ENCODE measurements at places on chromosomes 7 and 10. TPM values are rescaled to one million over a fixed set of nuclear protein-coding genes. Genes with fewer than 3 reads are reported as not detected.

GRCh38 chr10:80443531-80443974, 10.6 kb upstream of the TSPAN14 start:
- no peaks in the 10 kb centered on the region for H3K4me1 ChIP-seq
- H3K36me3 ChIP-seq, result no peaks in the 10 kb centered on the region
- H3K4me3 ChIP-seq, result no peak overlapping the region
- no peak overlapping the region for H3K27ac ChIP-seq

Gene CCDC7
- 25.6 TPM for total RNA-seq

Gene TMEM26
- 6.5 TPM for total RNA-seq

Gene CYP3A7
- total RNA-seq, result not detected

GRCh38 chr7:130350945-130351790, 6.6 kb downstream of the CPA5 start:
- no peak overlapping the region for H3K27ac ChIP-seq
- H3K27me3 ChIP-seq, result no peaks in the 10 kb centered on the region
- peaks cover 18% of the 10 kb centered on the region for H3K4me1 ChIP-seq
- no peak overlapping the region for H3K4me3 ChIP-seq
- no peaks in the 10 kb centered on the region for H3K36me3 ChIP-seq
- DNase-seq, result peak; percentile 41

- H3K4me1 ChIP-seq, result no peaks in the 10 kb centered on the region
- no peak overlapping the region for H3K4me3 ChIP-seq
- DNase-seq, result no peak
- no peaks in the 10 kb centered on the region for H3K36me3 ChIP-seq
- H3K27me3 ChIP-seq, result peaks cover 53% of the 10 kb centered on the region
Measured at GRCh38 chr7:85191383-85191782, 4.5 kb upstream of the SEMA3D start.

- H3K27ac ChIP-seq, result no peak overlapping the region
- peaks cover 47% of the 10 kb centered on the region for H3K27me3 ChIP-seq
- DNase-seq, result peak; percentile 55
- peak overlapping the region; percentile 67 for H3K4me3 ChIP-seq
Measured at GRCh38 chr7:85185424-85186082, 1.3 kb downstream of the SEMA3D start.

Gene PON1
- total RNA-seq, result not detected

DNA sequence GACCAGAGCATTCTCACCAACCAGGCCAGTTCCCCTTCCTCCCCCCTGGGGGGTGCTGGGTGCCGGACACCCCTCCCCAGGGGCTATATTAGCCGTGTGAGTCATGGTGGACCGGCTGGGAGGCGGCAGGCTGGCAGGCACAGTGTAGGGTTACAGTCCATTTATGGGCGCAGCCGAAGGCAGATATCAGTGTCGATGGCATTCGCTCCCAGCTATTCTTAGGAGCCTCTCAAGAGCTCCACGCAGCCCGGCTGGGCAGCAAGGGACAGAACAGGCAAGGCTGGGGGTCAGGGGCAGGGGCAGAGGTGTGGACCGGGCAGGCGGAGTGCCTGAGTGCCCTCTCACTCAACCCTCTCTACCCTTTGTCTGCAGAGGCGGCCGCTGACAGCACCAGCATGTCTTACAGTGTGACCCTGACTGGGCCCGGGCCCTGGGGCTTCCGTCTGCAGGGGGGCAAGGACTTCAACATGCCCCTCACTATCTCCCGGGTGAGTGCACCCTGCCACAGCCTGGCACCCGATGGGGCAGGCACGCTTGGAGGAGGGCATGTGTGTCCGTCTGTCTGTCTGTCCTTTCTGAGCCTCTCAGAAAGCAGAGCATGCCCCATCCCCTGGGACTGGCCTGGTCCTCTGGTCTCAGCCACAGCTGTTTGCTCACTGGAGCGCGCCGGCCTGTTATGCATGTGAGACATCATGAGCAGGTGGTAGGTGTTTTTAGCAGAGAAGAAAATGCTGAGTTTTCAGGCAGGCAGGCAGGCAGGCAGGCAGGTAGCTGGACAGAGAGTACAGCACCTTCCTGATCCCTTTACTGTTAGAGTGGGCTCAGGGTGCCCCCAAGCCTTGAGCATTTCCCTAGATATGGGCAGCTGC, at the start of gene LDB3:
Gene LDB3 (plus strand): TSS at position 215 of the 869 bp plus-strand sequence. CDS start 181 bp downstream, at position 396.
- H3K4me1 ChIP-seq, result peaks cover 18% of the 10 kb centered on the region
- H3K27ac ChIP-seq, result no peak within 1 kb of the TSS
- H3K36me3 ChIP-seq, result no peaks in the 10 kb centered on the region
- no peaks in the 10 kb centered on the region for H3K27me3 ChIP-seq
- DNase-seq, result peak; percentile 99

GRCh38 chr7:106802589-106802988, 62.5 kb upstream of the PIK3CG start:
- no peaks in the 10 kb centered on the region for H3K36me3 ChIP-seq
- H3K4me1 ChIP-seq, result no peaks in the 10 kb centered on the region
- H3K4me3 ChIP-seq, result no peak overlapping the region
- DNase-seq, result no peak
- H3K27ac ChIP-seq, result no peak overlapping the region

Gene GLI3
- total RNA-seq, result 11.9 TPM

DNA sequence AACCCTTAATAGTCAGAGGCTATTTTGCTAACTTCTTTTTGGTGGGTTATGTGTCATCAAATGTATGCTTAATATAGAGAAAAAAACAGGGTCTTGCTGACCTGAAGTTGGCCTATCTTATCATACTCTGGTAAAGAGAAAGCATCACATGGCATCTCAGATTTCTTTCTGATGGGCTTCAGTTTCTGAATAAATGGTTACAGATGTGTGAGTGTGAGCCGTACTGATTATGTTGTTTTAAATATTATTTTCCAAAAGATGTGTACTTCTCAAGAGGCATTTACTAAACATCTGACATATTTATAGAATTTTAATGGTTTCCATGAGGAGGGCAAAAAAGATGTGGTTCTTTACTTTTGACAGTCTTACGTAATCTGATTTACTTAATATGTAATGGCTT, 28.4 kb downstream of the BBS9 start:
- no peaks in the 10 kb centered on the region for H3K36me3 ChIP-seq
- no peak overlapping the region for H3K27ac ChIP-seq
- H3K4me1 ChIP-seq, result peaks cover 37% of the 10 kb centered on the region
- no peaks in the 10 kb centered on the region for H3K27me3 ChIP-seq
- DNase-seq, result no peak

- H3K4me1 ChIP-seq, result no peaks in the 10 kb centered on the region
- H3K4me3 ChIP-seq, result no peak overlapping the region
- H3K27me3 ChIP-seq, result no peaks in the 10 kb centered on the region
- DNase-seq, result no peak
- no peaks in the 10 kb centered on the region for H3K36me3 ChIP-seq
Measured at GRCh38 chr7:69129524-69129923, 468.8 kb upstream of the AUTS2 start.

DNA sequence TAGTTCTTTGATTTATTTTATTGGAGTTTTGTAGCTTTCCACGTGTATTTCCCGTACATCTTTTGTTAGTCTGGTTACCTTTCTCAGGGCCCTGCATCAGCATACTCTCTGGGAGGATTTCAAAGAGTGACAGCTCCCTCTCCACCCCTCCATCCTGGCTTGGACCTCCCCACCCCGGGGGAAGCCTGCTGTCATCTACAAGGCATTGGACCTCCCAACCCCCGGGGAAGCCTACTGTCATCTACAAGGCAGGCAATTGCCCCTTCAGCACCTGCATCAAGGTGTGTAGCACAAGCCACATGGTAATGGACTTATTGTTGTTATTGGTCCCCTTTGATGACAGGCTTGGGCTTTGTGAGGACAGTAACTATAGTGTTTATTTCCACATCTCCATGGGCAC, 390.1 kb downstream of the TCERG1L start:
- H3K4me1 ChIP-seq, result no peaks in the 10 kb centered on the region
- H3K27me3 ChIP-seq, result no peaks in the 10 kb centered on the region
- no peak overlapping the region for H3K27ac ChIP-seq
- no peaks in the 10 kb centered on the region for H3K36me3 ChIP-seq
- H3K4me3 ChIP-seq, result no peak overlapping the region
- DNase-seq, result no peak

- H3K27ac ChIP-seq, result no peak overlapping the region
- no peaks in the 10 kb centered on the region for H3K4me1 ChIP-seq
- DNase-seq, result no peak
- H3K27me3 ChIP-seq, result no peaks in the 10 kb centered on the region
- H3K4me3 ChIP-seq, result no peak overlapping the region
Measured at GRCh38 chr7:64993901-64994300, 3.1 kb upstream of the ZNF117 start.

DNA sequence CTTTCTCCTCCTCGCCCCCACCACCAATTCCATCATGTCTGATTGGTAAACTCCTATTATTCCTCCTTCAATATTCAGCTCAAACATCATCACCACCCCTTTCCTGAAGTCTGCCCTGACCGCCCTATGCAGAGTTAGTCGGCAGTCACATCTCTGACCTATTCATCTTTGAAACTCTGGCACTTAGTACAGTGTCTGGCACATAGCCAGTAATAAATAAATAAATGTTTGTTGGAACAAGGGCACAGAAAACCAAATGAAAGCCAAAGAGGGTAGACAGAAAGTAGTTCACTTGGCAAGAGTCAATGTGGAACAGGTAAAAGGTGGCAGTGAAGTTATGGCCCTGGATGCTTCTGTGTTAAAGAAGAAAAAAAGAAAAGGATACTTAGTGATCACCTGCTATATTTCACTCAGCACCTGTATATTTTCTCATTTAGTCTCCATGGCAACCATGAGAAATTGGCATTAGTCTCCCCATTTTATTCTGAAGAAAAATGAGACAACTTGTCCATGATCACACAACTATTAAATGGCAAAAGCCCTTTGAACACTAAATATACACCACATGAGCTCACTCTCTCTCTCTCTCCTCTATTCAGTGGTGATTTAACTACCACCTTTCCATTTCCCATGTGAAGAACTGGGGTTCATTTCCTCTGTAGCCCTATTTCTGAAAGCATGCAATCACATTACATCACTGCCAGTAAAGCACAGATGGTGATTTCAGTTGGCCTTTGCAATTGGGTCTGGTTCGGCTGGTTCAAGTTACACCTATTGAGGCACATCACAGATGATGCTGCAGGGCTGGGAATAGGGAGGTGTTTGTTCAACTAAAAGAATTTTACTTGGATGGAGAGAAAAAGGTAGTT, 25.3 kb downstream of the CHCHD3 start:
- no peak overlapping the region for H3K27ac ChIP-seq
- peaks cover 30% of the 10 kb centered on the region for H3K4me1 ChIP-seq
- no peaks in the 10 kb centered on the region for H3K27me3 ChIP-seq
- DNase-seq, result no peak
- H3K36me3 ChIP-seq, result no peaks in the 10 kb centered on the region
- no peak overlapping the region for H3K4me3 ChIP-seq

Gene OR2F2
- total RNA-seq, result not detected

DNA sequence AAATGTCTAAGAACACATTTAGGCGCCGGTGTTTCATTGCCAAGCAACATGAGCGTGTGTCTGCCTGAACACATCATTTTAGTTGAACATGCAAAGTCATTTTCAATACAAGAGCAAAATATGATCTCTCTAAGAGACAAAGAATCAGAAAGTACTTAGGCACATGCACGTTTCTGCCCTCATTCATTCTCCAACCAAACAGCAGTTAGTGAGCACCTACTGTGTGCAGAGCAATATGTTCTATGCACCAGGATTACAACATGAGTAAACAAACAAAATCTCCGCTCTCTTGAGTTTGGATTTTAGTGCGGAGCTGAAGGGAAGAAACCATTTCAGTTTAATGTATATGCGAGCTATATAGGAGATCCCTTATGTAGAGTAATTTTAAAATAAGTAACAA, 71.6 kb upstream of the KLF6 start:
- no peaks in the 10 kb centered on the region for H3K27me3 ChIP-seq
- peaks cover 27% of the 10 kb centered on the region for H3K4me1 ChIP-seq
- no peak for DNase-seq
- H3K4me3 ChIP-seq, result no peak overlapping the region
- no peak overlapping the region for H3K27ac ChIP-seq

- peaks cover 6% of the 10 kb centered on the region for H3K27me3 ChIP-seq
- peak; percentile 44 for DNase-seq
- no peaks in the 10 kb centered on the region for H3K36me3 ChIP-seq
- no peaks in the 10 kb centered on the region for H3K4me1 ChIP-seq
Measured at GRCh38 chr10:130040817-130041330, 69.8 kb downstream of the C10orf143 start.

Gene CTAGE4
- total RNA-seq, result 0.36 TPM

Gene ACTL6B
- not detected for total RNA-seq

Gene GIMAP7
- not detected for total RNA-seq

GRCh38 chr10:69636626-69637605, 6.9 kb downstream of the FAM241B start:
- no peaks in the 10 kb centered on the region for H3K36me3 ChIP-seq
- H3K27ac ChIP-seq, result no peak overlapping the region
- H3K4me3 ChIP-seq, result no peak overlapping the region
- peaks cover 5% of the 10 kb centered on the region for H3K27me3 ChIP-seq
- H3K4me1 ChIP-seq, result no peaks in the 10 kb centered on the region
- peak; percentile 89 for DNase-seq

- peak overlapping the region; percentile 84 for H3K27ac ChIP-seq
- no peaks in the 10 kb centered on the region for H3K36me3 ChIP-seq
- no peak overlapping the region for H3K4me3 ChIP-seq
Measured at GRCh38 chr10:127154831-127155620, 41.4 kb downstream of the INSYN2A start.

GRCh38 chr7:45689797-45690761, 115.9 kb downstream of the ADCY1 start:
- H3K4me1 ChIP-seq, result peaks cover 14% of the 10 kb centered on the region
- H3K36me3 ChIP-seq, result no peaks in the 10 kb centered on the region
- peak overlapping the region; percentile 69 for H3K27ac ChIP-seq
- H3K27me3 ChIP-seq, result no peaks in the 10 kb centered on the region
- H3K4me3 ChIP-seq, result no peak overlapping the region

DNA sequence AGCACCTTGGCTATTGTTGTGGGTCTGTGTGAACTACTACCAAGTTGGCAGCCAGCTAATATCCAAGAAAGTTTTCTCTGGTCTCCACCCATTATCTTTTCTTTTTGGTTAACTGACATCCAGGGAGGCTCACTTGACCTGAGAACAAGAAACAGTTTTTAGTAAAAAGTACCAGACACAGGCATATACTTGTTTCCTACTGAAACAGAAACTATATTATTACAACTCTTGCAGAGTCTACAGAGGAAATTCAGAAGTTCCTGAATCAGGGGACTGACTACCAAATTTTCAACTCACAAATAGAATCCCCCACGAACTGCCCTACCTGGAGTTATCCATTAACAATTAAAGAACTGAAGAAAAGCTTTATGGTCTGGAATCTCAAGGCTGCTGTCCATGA, 168.9 kb downstream of the KCND2 start:
- no peak for DNase-seq
- no peaks in the 10 kb centered on the region for H3K36me3 ChIP-seq
- no peaks in the 10 kb centered on the region for H3K27me3 ChIP-seq
- no peak overlapping the region for H3K4me3 ChIP-seq

- peaks cover 18% of the 10 kb centered on the region for H3K4me1 ChIP-seq
- H3K27me3 ChIP-seq, result no peaks in the 10 kb centered on the region
- H3K27ac ChIP-seq, result peak overlapping the region; percentile 76
- no peak for DNase-seq
- H3K36me3 ChIP-seq, result no peaks in the 10 kb centered on the region
Measured at GRCh38 chr10:92241158-92241500, 49.7 kb downstream of the CPEB3 start.

Gene HNRNPF
- 221 TPM for total RNA-seq

GRCh38 chr7:99365318-99366141, 9.0 kb upstream of the ARPC1B start:
- DNase-seq, result no peak
- H3K27me3 ChIP-seq, result no peaks in the 10 kb centered on the region
- no peak overlapping the region for H3K27ac ChIP-seq
- H3K4me1 ChIP-seq, result peaks cover 10% of the 10 kb centered on the region
- peaks cover 60% of the 10 kb centered on the region for H3K36me3 ChIP-seq

Gene FFAR4
- total RNA-seq, result not detected

Gene LAMTOR4
- 63.7 TPM for total RNA-seq

GRCh38 chr7:5767066-5767465, 14.4 kb downstream of the RNF216 start:
- no peaks in the 10 kb centered on the region for H3K27me3 ChIP-seq
- no peaks in the 10 kb centered on the region for H3K36me3 ChIP-seq
- peak; percentile 62 for DNase-seq
- H3K4me3 ChIP-seq, result no peak overlapping the region
- H3K27ac ChIP-seq, result peak overlapping the region; percentile 80

Data from osteoblast (primary cell).